ENCODE measurements at places on chromosomes 2 and 18.

GRCh38 chr2:144374163-144374661, 145.7 kb downstream of the ZEB2 start:
- DNase-seq = peak; percentile 42

DNA sequence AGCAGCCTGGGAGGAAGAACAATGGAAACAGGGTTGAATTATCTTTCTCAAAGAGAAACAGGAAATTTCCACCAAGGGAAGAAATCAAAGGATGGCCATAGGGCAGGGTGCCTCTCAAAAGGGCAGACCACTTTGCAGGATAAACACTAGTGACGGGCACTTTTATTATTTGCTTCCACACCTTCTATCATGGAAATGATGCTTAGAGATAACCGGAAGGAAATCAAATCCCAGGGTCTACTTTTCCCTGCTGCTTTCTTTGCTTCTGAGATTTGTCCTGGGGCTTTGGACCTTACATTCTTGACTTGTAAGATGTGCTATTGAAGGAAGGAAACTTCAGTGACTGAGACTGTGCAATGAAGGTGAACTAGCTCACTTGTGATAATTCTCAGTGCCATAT, 1.1 kb upstream of the SCN9A start:
- DNase-seq = no peak

DNA sequence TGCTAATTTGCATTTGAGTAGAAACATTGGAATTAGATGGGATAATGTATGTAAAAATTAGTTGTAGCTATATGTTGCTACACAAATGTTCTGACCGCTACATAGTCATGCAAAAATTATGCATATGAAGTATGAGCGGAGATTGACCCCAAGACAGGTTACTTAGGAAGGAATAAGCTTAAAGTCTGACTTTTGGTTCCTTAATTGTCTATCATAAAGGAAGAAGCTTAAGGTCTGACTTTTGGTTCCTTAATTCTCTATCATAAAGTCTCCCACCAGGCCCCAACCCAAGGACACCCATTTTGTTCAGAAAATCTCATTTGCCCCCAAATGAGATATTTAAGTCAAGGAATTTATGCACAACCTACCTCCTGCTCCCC, 106.5 kb downstream of the EVA1A start:
- no peak for DNase-seq

- DNase-seq = no peak
Measured at GRCh38 chr2:26400723-26401122, 997 bp upstream of the DRC1 start.
